ENCODE measurements at places on chromosomes 12 and 14. TPM values are rescaled to one million over a fixed set of nuclear protein-coding genes. Genes with fewer than 3 reads are reported as not detected.
A peak's percentile ranks its signal among the peaks of the same experiment; 100 is the strongest.

DNA sequence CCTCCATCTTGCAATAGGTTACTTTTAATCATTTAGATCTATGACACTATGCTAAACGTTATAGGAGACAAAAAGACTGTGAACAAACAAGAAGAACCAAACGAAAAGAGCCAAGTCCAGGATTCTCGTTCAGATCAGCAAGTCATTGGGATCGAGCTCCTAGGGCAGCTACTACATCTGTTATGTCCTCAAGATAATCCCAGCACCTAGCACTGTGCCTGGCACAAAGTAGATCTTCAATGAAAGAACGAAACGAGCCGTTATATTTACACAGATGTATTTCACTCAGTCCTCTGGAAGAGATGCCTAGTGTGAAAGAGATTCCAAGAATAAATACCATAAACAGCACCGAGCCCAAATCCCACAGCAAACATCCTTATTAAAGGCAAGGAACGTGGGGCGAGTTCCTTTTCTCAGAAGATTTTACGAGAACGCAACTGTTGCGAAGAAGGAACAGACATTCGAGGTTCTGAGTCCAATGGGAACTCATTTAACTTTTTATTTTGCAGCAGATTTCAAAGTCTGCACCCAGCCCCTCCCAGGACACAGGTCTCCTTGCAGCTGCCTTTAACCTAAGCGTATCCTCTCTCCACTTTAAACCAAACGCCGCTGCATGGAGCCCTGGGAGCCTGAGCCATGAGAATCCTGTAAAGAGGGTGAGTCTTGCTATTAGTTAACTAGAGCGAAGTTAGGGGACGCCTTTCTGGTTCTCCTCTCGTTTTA, 544 bp upstream of the TDP1 start:
- no peak for DNase-seq

DNA sequence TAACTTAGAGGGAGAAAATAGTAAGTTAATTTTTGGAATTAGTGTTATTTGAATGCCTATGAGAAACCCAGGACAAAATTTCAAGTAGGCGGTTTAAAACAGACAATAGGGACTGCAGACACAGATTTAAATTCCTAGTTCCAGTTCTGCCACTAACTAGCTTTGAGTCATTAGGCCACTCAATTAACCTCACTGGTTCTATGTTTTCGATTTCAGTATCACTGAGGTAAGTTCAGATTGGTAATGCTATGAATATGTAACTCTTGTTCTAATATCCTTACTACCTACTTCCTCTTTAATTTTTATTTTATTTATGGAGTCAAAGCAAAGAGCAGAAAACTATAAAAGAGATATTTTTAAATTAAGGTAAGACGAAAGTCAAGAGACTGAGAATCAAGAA, 52.6 kb downstream of the GALC start:
- no peak for DNase-seq

DNA sequence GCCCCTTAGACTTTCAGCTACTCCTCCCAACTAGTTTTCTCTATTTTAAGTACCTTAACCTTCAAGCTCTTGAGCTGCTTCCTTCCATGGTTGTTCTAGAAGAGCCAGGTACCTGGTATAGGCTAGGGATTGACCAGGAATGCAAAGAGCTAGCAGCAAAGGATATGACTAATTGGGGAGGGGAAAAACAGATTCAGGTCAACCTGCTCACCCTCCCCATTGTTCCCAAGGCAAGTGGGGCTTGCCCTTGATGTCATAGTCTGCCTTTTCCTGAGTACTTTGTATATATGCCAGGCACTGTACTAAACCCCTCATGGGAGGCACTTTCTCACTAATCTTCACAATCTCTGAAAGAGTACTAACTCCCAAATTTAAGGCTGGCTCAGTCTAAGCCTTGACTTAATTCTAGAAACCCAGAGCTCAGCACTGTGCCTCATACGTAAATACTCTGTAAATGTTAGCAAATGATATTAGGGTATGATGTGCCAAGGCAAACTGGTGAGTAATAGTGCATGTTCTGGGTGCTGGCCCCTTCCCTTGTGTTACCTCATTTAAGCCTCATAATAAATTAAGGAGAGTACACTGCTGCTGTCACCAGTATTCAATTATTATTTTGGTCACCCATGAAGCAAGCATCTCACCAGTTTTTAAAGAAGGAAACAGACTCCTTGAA, 42.2 kb downstream of the SUDS3 start:
- DNase-seq, result no peak

DNA sequence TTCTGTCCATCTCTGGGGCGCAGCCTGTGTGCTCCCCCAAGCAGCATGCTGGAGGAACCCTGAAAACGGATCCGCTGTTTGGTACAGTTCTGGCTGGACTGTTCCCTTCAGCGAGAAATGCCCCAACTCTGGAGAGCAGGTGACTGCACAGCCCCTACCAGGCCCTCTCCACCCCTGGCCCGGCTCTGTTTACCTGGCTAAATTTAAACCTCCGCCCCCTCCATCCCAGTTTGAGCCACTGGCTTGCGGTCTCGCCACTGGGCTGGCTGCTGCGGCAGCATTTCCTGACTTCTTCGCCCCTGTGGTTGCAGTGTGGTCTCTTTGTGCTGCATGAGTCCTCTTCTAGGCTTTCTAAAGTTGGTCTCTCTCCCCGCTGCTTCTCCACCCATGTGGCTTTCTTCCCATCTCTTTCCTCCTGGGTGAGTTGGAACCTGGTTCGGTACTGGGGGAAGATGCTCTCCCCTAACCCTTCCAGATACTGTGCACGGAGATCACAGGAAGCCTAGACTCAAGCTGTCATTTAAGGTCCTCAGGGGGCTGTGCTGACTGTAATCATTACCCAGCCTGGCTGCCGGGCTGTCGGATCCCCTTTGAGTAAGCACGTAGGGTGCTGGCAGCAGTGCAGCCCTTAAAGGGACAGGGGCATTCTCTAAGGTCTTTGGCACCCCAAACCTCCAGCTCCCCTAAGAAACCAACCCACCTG, 60.6 kb downstream of the FBXL14 start:
- DNase-seq, result no peak

DNA sequence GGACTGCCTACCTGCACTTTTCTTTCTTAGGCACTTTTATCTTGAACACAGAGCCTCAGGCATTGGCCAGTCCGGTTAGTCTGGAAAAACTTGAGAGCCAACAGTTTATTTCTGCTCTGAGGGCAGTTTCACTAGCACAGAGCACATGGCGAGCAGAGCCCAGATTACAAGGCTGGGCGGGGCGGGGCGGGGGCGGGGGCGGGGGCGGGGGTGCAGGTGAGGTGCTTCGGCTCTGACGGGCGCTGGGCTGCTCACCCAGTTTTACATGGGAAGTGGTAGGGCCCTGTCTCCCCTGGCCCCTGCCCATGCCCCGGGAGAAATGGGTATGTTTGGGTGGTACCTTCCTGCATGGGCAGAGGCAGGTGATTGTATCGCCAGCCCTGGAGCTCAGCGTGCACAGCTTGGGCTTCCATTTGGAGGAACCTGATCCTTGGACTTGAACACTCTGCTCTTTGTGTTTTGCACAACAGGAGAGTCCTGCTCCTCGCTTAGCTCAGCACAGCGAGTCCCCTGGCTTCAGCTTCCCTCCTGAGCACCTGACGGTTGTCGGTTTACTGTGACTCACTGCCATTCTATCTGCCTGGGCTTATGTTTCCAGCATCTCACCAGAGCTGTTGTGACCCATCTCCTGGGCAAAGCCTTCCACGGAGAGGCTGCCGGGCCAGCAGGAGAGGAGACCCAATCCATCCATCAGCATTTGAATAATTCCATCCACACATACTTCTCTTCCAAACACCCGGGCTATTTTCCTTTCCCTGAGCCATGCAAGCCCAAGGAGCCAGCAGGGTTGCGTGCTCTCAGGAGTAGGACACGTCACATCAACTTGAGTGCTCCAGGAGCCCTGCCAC, 108.5 kb downstream of the ARF6 start:
- DNase-seq, result no peak

DNA sequence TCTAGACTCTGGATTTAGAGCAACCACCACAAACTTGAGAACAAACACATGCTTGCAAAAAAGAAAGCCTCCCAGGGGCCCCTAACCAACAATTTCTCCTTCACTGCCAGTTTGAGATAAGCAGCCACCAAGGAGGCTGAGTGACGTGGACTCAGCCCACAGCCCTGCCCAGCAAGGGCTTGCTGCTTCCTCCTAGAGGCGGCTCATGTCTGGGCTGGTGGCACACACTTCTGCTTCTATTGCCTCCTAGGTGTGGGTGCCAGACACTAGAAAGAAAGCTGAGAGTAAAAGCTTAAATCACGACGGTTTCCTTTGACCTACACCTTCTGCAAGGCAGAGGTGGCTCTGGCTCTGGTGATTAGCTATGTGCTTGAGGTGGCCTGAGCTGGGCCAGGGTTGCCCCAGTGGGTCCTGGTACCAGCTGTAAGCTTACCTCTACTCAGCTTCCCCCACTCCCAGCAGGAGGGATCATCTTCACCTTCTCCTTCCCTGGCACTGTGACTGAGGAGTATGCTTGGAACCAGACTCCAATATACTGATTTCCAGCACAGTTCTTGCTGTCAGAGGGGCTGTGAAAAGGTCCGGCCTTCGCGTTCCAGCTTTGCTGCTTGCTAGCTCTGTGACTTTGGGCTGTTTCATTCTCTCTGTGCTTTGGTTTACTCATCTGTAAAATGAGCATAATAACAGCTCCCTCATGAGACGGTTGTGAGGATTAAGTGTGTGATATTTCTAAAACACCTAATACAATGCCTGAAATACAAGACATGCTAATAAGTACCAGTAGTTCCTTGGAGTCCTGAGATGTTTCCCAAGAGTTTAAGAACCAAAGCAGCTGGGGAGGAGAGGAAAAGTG, 89.7 kb upstream of the PARP11 start:
- no peak for DNase-seq

GRCh38 chr14:101473795-101474562, 87.3 kb upstream of the DIO3 start:
- peak; percentile 49 for DNase-seq

DNA sequence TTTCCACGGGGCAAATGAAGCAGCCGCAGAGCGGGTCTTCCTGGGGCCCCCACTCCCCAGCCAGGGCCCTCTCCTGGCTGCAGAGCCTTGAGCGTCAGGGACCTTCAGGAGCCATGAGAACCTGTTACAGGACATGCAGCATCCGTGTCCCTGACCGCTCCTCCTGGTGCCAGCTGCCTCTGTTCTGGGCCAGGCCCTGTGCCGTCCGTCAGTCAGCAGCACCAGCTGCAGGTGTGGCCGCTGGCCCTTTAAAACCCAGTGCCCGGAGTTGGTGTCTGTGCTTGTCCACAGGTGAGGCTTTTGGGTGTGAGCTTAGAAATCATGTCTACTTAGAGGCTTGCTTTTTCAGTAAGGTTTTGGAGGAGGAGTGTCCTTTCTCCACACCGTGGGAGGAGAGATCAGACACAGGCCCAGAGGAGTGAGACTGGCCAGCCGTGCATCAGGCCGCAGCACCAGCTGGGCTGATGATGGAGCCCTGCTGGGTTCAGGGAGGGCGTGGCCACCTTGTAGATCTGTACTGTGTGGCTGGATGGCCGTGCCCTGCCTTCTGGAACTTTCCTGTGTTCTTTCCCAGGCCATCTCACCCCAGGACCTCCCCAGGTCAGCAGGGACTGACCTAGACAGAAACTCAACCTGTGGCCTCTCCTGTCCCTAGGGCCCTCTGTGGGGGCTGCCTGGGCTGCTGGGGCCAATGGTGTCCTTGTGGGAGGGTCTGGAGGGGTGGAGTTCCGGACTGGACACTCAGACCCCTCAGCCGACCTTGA, 27.1 kb downstream of the AACS start:
- no peak for DNase-seq

DNA sequence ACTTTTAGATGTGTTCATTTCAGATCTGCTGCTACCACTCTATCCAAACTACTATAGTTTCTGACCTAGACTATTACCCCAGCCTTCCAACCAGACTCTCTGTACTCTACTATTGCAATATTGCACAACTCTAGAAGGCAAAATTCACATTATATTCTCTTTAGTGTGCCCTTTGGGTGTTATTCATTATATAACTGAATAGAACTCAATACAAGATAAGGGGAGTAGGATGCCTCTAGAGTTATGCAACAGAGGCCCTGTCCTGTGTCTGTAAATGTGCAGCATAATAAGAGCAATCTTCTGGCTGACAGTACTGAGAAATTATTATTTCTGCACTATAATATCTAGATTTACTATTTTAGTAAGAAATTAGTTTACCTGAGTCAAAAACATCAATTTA, 63.1 kb downstream of the LRRC9 start:
- no peak for DNase-seq

GRCh38 chr12:92898755-92899154, 30.3 kb downstream of the EEA1 start:
- no peak for DNase-seq

GRCh38 chr12:83784298-83784890, 1097.7 kb downstream of the TMTC2 start:
- no peak for DNase-seq

DNA sequence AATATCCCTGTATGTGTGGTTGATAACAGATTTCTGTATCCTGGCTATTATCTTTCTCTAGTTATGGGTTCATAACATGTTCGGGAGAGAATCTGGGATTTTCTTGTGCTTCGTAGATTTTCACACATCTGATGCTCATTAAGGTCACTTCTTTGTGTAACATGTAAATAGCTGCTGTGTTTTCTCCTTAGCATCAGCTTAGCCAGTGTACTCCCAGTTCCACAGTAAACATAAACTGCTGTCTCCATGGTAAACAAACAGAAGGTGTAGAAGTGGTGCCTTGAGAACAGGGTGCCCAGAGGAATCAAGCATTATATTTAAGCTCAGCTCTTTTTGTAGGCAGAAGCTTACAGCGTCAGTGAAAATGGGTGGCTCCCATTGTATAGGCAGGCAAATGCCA, 88.0 kb downstream of the ANO6 start:
- DNase-seq, result no peak

DNA sequence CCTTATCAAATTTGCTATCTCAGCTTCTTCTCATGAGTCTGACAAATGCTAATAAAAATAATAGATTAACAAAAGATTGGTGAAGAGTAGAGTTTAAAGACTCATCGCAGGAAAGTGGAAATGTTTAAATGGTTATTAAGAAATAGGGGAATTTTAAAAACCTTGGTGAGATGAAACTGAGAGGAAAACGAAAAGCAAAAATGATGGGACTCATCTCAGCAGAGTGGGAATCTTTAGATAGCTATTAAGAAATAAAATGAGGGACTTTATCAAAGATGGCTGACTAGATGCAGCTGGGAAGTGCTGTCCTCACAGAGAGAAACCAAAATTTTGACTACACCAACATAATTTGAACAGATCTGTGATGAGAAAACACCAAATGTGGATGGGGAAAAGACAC, 79.2 kb upstream of the CD163 start:
- DNase-seq, result no peak

Gene XRCC3
- total RNA-seq, result 1.8 TPM

Gene CCDC38
- total RNA-seq, result not detected

Gene SDS
- total RNA-seq, result 0.27 TPM

Gene ZDHHC17
- 54.3 TPM for total RNA-seq

Gene HIGD1C
- total RNA-seq, result not detected

Gene PMCH
- total RNA-seq, result not detected

Gene ART4
- 0.27 TPM for total RNA-seq

Gene SLC25A47
- total RNA-seq, result not detected

Gene CDH24
- total RNA-seq, result 3.5 TPM

Gene STAC3
- total RNA-seq, result 2.8 TPM

Gene RAD52
- total RNA-seq, result 16.8 TPM
